Naive thymus-derived CD8-positive, alpha-beta T cell (primary cell): ENCODE measurements at places on chromosomes 5 and 9. TPM values are rescaled to one million over a fixed set of nuclear protein-coding genes. Genes with fewer than 3 reads are reported as not detected.

- no peak overlapping the region for H3K4me3 ChIP-seq
- peaks cover 25% of the 10 kb centered on the region for H3K4me1 ChIP-seq
- peaks cover 93% of the 10 kb centered on the region for H3K27me3 ChIP-seq
- H3K27ac ChIP-seq, result no peak overlapping the region
Observed at GRCh38 chr5:96434201-96434645, 1.2 kb upstream of the PCSK1 start.

DNA sequence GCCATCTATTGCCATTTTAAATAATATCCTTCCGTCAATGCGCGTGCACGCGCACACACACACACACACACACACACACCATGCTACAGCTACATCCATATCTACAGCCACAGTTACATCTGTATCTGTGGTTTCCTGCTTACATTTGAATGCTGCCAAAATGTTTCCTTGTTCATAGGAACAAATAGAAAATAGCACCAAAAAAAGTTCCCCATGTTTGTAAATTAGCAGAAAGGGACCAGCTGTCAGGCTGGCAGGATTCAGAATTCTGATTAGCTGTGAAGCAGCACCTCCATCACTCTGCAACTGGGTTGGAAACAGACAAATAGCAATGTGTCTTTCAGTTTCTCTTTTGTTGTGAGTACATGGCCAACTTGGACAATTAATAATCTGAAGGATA, 601.5 kb downstream of the IRX1 start:
- no peaks in the 10 kb centered on the region for H3K4me1 ChIP-seq
- H3K4me3 ChIP-seq, result no peak overlapping the region
- H3K27me3 ChIP-seq, result no peaks in the 10 kb centered on the region
- DNase-seq, result no peak
- no peaks in the 10 kb centered on the region for H3K36me3 ChIP-seq

- no peak overlapping the region for H3K4me3 ChIP-seq
- no peak overlapping the region for H3K27ac ChIP-seq
- no peaks in the 10 kb centered on the region for H3K27me3 ChIP-seq
Observed at GRCh38 chr5:56123531-56124243, 109.4 kb downstream of the ANKRD55 start.

DNA sequence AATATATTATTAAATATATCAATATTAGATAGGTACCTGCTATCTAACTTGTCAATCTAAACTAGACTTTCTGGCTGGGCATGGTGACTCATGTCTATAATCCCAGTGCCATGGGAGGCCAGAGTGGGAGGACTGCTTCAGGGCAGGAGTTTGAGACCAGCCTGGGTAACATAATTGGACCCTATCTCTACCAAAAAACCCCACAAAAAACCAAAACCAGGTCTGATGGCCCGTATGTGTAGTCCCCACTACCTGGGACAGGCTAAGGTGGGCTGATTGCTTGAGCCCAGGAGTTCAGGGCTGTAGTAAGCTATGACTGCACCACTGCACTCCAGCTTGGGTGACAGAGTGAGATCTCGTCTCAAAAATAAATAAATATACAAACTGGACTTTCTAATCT, 55.0 kb downstream of the PJA2 start:
- H3K4me3 ChIP-seq, result no peak overlapping the region
- H3K36me3 ChIP-seq, result peaks cover 17% of the 10 kb centered on the region

SECISBP2 gene
- total RNA-seq, result 112 TPM

GRCh38 chr5:18563853-18564252, 929.6 kb downstream of the TAF11L14 start:
- no peak for DNase-seq
- H3K4me1 ChIP-seq, result no peaks in the 10 kb centered on the region
- H3K27ac ChIP-seq, result no peak overlapping the region
- no peaks in the 10 kb centered on the region for H3K27me3 ChIP-seq
- H3K36me3 ChIP-seq, result no peaks in the 10 kb centered on the region

KDM4C gene
- 83.6 TPM for total RNA-seq

ABCA2 gene
- total RNA-seq, result 37.0 TPM

DNA sequence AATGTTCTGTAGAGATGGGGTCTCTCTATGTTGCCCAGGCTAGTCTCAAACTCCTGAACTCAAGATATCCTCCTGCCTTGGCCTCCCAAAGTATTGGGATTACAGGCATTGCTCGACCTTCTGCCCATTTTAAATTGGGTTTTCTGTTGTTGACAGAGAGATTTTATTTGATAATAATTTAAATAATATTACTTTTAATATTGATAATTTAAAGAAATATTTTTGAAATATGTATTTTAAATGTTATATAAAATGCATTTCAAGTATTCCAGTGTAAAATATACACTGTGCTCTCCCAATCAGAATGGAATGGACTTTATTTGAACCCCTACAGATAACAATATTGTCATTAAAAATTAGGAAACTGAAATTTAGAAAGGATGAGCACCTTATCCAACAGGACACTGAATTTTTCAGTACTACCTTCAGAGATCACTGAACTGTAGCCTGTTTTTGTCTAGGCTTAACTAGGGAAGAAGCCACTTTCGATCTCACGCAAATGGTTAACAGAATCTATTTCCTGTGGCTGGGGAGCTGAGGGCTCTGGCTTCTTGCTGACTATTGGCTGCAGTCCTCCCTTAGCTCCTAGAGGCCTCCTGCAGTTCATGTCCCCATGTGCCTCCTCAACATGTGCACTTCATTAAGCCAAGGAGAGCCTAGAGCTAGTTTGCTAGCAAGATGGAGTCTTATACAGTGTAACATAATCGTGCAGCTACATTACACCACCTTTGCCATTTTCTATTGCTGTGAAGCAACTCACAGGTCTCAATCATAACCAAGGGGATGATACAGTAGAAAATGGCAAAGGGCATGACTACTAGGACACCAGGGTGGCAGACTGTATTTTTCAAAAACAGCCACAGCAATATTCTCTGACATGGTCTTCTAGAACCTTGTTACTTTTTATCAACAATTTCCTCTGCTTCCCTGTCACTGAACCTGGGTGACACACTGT, 150.0 kb downstream of the CDC42SE2 start:
- H3K27me3 ChIP-seq, result no peaks in the 10 kb centered on the region
- H3K36me3 ChIP-seq, result peaks cover 52% of the 10 kb centered on the region
- H3K27ac ChIP-seq, result peak overlapping the region; percentile 80
- H3K4me3 ChIP-seq, result peak overlapping the region; percentile 72

PCDHB11 gene
- not detected for total RNA-seq

GRCh38 chr9:109781086-109781485, 1.1 kb downstream of the PALM2AKAP2 start:
- DNase-seq, result no peak
- H3K4me3 ChIP-seq, result no peak overlapping the region
- no peaks in the 10 kb centered on the region for H3K4me1 ChIP-seq

- H3K4me1 ChIP-seq, result peaks cover 11% of the 10 kb centered on the region
- no peak overlapping the region for H3K4me3 ChIP-seq
- H3K27me3 ChIP-seq, result no peaks in the 10 kb centered on the region
- peak overlapping the region; percentile 4 for H3K27ac ChIP-seq
- no peaks in the 10 kb centered on the region for H3K36me3 ChIP-seq
Observed at GRCh38 chr5:149860801-149861322, 83.7 kb downstream of the PDE6A start.

DNA sequence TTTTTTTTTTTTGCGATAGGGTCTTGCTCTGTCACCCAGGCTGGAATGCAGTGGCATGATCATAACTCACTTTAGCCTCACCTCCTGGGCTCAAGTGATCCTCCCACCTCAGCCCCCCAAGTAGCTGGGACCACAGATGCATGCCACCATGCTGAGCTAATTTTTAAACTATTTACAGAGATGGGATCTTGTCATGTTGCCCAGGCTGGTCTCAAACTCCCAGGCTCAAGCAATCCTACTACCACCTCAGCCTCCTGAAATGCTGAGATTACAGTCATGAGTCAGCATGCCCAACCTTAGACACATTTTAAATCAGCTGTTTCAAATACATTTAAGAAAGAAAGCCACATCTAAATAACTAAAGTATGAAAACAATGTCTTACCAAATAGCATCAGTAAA, 439.0 kb downstream of the EBF1 start:
- no peak for DNase-seq
- H3K36me3 ChIP-seq, result peaks cover 15% of the 10 kb centered on the region
- H3K27me3 ChIP-seq, result peaks cover 1% of the 10 kb centered on the region
- H3K4me1 ChIP-seq, result no peaks in the 10 kb centered on the region

RASEF gene
- total RNA-seq, result not detected

DNA sequence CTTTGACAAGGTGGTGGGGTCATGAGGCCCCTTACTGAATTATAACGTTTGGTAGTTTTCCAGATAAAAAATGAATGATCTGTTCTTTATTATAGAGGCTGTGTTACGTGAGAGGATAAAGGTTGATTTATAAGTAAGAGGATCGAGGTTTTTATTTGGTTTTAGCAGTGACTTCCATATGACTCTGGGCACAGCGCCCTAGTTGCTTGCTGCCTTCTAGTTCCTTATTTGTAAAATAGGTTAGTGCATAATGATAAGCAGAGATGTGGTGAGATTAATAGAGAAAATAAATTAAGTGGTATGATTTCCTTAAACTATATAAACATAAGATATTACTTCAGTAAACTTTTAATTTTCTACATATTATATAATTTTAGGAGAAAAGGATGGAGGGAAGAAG, 29.8 kb downstream of the MRRF start:
- peaks cover 86% of the 10 kb centered on the region for H3K36me3 ChIP-seq
- no peak for DNase-seq
- H3K27ac ChIP-seq, result no peak overlapping the region
- peaks cover 3% of the 10 kb centered on the region for H3K4me1 ChIP-seq
- no peak overlapping the region for H3K4me3 ChIP-seq

DNA sequence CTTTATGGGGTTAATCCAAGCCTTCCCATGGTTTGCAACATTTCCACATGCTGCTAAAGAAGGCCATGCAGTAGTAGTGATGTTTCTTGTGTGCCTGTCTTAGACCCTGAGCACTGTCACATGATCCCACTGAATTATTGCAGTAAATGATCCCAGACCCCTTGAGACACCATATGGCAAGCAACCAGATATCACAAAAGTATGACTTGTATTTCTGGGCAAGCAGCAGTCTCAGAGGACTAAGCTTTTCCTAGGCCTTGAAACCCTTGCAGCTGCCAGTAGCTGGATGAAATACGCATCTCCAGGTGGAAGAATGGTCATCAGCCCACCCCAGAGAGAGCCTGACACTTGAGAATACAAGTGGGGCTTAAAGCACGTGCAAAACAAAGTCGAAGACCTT, 41.8 kb downstream of the CDO1 start:
- DNase-seq, result no peak
- no peak overlapping the region for H3K4me3 ChIP-seq
- H3K27me3 ChIP-seq, result peaks cover 10% of the 10 kb centered on the region

CER1 gene
- total RNA-seq, result not detected

OLFML2A gene
- 0.05 TPM for total RNA-seq

GRCh38 chr9:85941966-85942912, 1.3 kb downstream of the NAA35 start:
- H3K36me3 ChIP-seq, result peaks cover 6% of the 10 kb centered on the region
- peaks cover 17% of the 10 kb centered on the region for H3K4me1 ChIP-seq
- H3K4me3 ChIP-seq, result peak overlapping the region; percentile 80
- no peaks in the 10 kb centered on the region for H3K27me3 ChIP-seq

DNA sequence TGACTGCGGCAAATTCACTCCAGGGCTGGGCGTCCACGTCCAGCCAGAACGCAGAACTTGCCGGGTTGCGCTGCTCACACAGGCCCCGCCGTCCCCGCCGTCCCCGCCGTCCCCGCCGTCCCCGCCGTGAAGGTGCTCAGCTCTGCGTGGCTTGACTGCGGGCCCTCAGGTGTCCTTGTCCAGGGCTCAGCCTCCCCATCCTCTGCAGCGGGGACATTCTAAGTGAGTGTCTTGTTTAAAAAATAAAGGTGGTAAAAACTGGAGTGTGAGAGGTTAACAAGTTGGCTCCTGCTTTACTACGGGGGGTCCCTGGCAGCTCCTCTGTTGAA, 14.9 kb downstream of the IRX4 start:
- no peaks in the 10 kb centered on the region for H3K36me3 ChIP-seq
- H3K27me3 ChIP-seq, result peaks cover 35% of the 10 kb centered on the region
- H3K27ac ChIP-seq, result no peak overlapping the region
- no peak overlapping the region for H3K4me3 ChIP-seq

PCDHB9 gene
- not detected for total RNA-seq

DNA sequence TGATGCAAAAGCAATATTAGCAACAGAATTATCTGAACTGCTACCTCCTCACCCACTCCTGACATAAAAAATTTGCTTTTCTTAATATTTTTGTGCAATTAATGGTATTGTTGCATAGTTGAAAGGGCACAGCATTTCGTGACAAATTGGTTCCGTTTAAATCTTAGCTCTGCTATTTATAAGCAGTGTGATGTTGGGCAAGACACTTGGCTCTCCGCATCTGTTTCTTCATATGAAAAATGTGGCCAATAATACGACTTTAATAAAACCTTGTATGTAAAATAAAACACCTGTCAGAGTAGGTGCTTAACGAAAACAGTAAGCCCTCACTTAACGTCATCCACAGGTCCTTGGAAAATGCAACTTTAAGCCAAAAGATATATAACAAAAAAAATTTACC, 4.2 kb downstream of the TMEM167A start:
- H3K36me3 ChIP-seq, result peaks cover 21% of the 10 kb centered on the region
- peaks cover 92% of the 10 kb centered on the region for H3K4me1 ChIP-seq
- peak overlapping the region; percentile 7 for H3K4me3 ChIP-seq
- no peaks in the 10 kb centered on the region for H3K27me3 ChIP-seq

DNA sequence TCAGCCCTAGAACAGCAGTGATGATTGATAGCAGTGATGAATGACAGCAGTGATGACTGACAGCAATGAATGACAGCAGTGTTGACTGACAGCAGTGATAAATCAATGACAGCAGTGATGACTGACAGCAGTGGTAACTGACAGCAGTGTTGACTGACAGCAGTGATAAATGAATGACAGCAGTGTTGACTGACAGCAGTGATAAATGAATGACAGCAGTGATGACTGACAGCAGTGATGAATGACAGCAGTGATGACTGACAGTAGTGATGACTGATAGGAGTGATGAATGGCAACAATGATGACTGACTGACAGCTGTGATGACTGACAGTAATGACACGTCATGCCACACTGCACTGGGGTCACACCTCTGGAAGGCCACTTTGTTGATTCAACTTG, 106.8 kb downstream of the ENTREP1 start:
- peaks cover 17% of the 10 kb centered on the region for H3K27me3 ChIP-seq
- no peaks in the 10 kb centered on the region for H3K4me1 ChIP-seq
- no peak overlapping the region for H3K4me3 ChIP-seq
- no peak for DNase-seq
- H3K36me3 ChIP-seq, result no peaks in the 10 kb centered on the region

C9orf50 gene
- not detected for total RNA-seq

GRCh38 chr9:16241231-16241630, 629.2 kb downstream of the BNC2 start:
- no peak overlapping the region for H3K27ac ChIP-seq
- H3K4me1 ChIP-seq, result no peaks in the 10 kb centered on the region
- H3K27me3 ChIP-seq, result peaks cover 2% of the 10 kb centered on the region

DMGDH gene
- total RNA-seq, result not detected

SURF2 gene
- total RNA-seq, result 24.7 TPM
